Inflammatory macrophage treated with lipopolysaccharide for 1 hour (primary cell): ENCODE measurements at places on chromosomes 3 and 15.

- no peak for DNase-seq
Observed at GRCh38 chr3:52057812-52058495, 1.6 kb upstream of the DUSP7 start.

GRCh38 chr15:90248789-90249202 is 560 bp upstream of the TTLL13 start:
- no peak for DNase-seq

DNA sequence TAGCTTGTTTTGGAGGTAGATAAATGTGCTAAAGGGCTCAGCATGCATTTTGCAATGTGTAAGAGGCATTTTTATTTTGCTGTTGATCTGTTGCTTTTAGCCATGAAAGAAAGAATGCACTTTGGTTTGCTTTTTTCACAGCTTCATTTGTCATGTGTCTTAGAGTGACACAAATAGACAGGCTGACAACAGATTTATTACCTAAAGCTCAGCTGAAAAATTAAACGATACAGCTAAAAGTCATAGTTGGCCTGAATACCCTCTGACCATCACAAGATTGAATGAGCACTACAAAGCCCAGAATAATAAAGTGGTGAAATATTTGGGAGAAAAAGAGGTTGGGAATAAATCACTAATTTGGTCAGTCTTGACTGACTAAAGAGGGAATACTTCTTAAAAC is 723.1 kb downstream of the CADM2 start:
- no peak for DNase-seq

DNA sequence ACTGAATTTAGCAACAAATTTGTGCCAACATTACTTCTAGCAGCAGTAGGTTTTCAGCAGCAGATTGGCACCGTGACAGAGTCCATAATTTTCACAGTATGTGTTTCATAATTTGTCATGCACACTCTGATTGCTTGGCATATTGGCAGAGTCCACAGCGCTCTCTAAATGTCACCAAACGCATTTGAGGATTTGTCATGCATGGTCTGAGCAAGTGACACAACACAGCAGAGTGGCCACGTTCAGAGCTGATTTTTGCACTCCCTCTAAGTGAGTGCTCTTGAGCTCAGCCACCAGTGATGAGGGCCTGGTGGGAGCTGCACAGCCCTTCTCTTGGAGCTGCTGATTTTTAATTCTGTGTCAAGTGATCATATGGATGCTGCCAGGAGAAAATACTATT is 1270.8 kb downstream of the ROBO1 start:
- no peak for DNase-seq

GRCh38 chr3:128681369-128681829 is 30.8 kb upstream of the RPN1 start:
- no peak for DNase-seq

GRCh38 chr3:149796026-149796425 is 3.7 kb upstream of the ANKUB1 start:
- DNase-seq = no peak
